ENCODE measurements at places on chromosomes 12 and 14. TPM values are rescaled to one million over a fixed set of nuclear protein-coding genes. Genes with fewer than 3 reads are reported as not detected.

Gene RD3L
- not detected for total RNA-seq

Gene SIX6
- not detected for total RNA-seq

Gene INSM2
- 0.05 TPM for total RNA-seq

Gene WIF1
- total RNA-seq = not detected

Gene RIN3
- total RNA-seq = 21.5 TPM

Gene RBP5
- not detected for total RNA-seq

Gene CACNA2D4
- not detected for total RNA-seq

Gene FAM186B
- total RNA-seq = 0.11 TPM

Gene PRIMA1
- 0.45 TPM for total RNA-seq

Gene SLC39A2
- not detected for total RNA-seq

Gene SLCO1B1
- total RNA-seq = 0.28 TPM

Data from A549 treated with AZD2906 at 1 μM for 4 hours (cell line).